ENCODE measurements at places on chromosomes 3 and 15. TPM values are rescaled to one million over a fixed set of nuclear protein-coding genes. Genes with fewer than 3 reads are reported as not detected.

DNA sequence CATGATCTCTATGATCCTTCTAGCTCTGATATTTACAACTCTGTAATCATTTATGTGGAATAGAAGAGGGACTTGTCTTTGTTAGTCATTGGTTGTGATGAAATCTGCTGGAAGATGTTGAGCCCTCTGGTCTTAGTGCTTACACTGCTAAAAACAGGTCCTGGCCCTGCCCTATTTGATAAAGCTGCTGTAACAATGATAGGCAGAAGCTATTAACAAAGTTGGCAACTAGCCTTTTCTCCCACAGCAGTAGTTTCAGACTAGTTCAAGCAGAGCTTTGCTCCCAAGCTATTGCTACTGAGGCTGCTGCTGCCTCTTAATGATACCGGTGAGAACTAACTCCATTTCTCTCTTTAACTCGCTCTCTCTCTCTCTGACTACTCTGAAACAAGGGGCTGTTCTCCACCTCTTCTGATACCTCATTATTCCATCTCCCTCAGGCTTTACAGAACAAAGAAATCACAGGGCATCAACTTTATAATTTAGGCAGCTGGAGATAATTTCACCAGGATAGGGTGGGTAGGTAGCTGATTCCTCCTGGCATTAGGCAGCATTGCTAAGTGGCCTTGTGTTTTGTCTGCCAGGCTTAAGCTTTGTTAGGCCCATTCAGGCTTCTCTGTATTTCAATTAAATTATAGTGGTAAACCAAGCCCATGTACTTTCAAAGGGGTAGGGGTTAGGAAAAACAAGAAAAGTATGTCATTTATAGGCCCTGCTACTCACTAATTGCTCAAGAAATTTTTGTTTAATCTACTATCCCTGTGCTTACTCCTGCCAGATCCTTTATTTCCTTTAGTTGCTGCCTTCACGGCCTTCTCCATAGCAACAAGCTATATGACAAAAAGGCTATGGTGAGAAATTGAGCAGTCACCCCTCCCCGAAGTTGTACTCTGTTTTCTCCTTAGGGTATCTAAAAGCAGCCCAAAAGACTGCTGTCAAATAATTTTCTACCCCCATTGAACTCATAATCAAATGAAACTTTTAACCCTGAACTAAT is 139.6 kb downstream of the RBPMS2 start:
- peaks cover 65% of the 10 kb centered on the region for H3K4me1 ChIP-seq
- H3K27me3 ChIP-seq = no peaks in the 10 kb centered on the region
- H3K36me3 ChIP-seq = peaks cover 7% of the 10 kb centered on the region
- H3K4me3 ChIP-seq = peak overlapping the region; percentile 7
- peak overlapping the region; percentile 97 for H3K27ac ChIP-seq

- H3K27me3 ChIP-seq = peaks cover 31% of the 10 kb centered on the region
- H3K4me1 ChIP-seq = no peaks in the 10 kb centered on the region
- H3K4me3 ChIP-seq = no peak overlapping the region
- H3K27ac ChIP-seq = no peak overlapping the region
Observed at GRCh38 chr15:69668963-69669362, 216.3 kb downstream of the RPLP1 start.

DNA sequence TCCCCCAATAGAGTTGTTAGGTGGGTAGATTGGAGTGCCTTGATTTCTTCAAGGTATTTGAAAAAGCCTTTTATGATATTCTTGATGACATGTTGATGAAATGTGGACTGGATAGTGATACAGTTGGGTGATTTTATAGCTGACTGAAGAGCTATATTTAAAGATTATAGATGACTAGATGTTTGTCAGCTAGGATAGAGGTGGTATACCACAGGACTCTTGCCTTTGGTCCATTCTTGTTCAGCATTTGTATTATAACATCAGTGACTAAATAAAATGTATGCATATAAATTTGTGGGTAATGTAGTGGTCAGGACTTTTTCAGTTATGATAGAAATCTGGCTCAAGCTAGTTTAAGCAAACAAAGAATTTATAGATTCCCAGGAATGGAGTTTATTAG is 143.9 kb downstream of the ZNF609 start:
- H3K4me3 ChIP-seq = no peak overlapping the region
- no peaks in the 10 kb centered on the region for H3K27me3 ChIP-seq
- H3K27ac ChIP-seq = no peak overlapping the region
- no peak for DNase-seq

KCNMB3 gene
- polyA plus RNA-seq = 5.0 TPM

GRCh38 chr3:63555767-63556166 is 96.7 kb upstream of the SNTN start:
- H3K36me3 ChIP-seq = no peaks in the 10 kb centered on the region
- no peak overlapping the region for H3K27ac ChIP-seq
- no peaks in the 10 kb centered on the region for H3K27me3 ChIP-seq
- no peak overlapping the region for H3K4me3 ChIP-seq
- no peak for DNase-seq

ERC2 gene
- polyA plus RNA-seq = 2.4 TPM

DNA sequence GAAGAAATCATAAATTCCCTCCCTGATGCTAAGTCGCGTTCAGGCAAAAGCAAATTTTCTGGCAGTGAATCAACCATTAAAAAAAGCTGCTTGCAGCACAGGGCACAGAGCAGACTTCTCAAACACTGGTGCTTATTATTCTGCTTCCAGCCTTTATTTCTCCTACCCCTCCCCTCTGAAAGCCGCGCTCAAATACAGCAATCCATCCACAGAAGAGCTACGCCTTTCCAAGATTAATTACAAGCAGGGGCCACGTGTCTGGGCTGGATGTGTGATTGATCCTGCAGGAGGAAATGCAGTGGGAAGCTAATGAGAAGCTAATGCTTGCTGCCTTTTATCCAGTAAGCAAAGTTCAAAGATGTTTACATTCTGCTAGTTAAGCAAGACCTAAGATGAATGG is 134.9 kb upstream of the TOPAZ1 start:
- H3K27ac ChIP-seq = no peak overlapping the region
- no peaks in the 10 kb centered on the region for H3K36me3 ChIP-seq
- no peak overlapping the region for H3K4me3 ChIP-seq
- DNase-seq = peak; percentile 80
- peaks cover 11% of the 10 kb centered on the region for H3K4me1 ChIP-seq
- no peaks in the 10 kb centered on the region for H3K27me3 ChIP-seq

- no peaks in the 10 kb centered on the region for H3K27me3 ChIP-seq
- no peak for DNase-seq
- peaks cover 2% of the 10 kb centered on the region for H3K4me1 ChIP-seq
- H3K4me3 ChIP-seq = no peak overlapping the region
- H3K27ac ChIP-seq = no peak overlapping the region
Observed at GRCh38 chr3:126372413-126373145, 15.4 kb upstream of the KLF15 start.

DNA sequence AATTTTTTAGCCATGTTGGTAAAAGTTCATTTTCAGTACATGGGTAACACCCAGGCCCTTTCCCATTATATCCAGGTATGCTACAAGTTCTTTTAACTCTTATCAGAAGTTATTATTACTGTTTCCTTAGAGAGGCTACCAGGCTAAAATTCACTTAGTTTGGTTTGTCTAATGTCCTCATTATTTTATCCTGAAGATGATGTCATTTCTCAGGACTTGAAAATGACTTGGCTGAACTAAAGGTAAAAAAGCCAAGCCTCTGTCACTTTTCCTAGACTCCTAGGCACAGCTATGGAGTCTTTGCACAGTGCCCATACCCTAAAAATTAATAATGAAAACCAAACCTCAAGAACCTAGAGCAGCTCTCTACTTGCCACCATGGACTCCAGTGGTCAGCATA is 4.1 kb downstream of the ELL3 start:
- H3K4me3 ChIP-seq = no peak overlapping the region
- no peaks in the 10 kb centered on the region for H3K27me3 ChIP-seq
- peaks cover 15% of the 10 kb centered on the region for H3K4me1 ChIP-seq
- peaks cover 60% of the 10 kb centered on the region for H3K36me3 ChIP-seq

DNA sequence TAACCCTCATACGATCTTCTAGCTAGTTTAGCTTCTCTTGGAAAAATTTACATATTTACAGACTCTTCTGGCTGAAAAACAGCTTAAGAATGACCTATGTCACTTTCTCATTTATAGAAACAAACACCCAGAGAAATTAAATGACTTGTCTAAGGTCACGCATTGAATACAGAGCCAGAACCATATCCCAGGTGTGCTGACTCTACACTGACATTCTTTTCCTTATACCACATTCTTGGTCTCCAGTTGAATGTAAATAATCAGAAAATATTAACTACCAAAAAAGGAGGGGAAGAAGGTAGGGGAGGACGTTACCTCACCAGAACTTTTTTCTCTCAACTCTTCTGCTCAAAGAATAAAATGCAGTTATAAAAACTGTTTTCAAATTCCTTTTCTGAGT is 95.0 kb downstream of the THRB start:
- no peaks in the 10 kb centered on the region for H3K27me3 ChIP-seq
- H3K4me3 ChIP-seq = no peak overlapping the region
- H3K4me1 ChIP-seq = peaks cover 23% of the 10 kb centered on the region
- DNase-seq = no peak

- DNase-seq = peak; percentile 45
- H3K36me3 ChIP-seq = no peaks in the 10 kb centered on the region
- H3K4me1 ChIP-seq = peaks cover 4% of the 10 kb centered on the region
- no peak overlapping the region for H3K4me3 ChIP-seq
- H3K27ac ChIP-seq = no peak overlapping the region
Observed at GRCh38 chr3:71926262-71926600, 141.3 kb upstream of the PROK2 start.

Measured in large intestine (tissue), 12 donors.